Hematopoietic multipotent progenitor cell treated with erythropoietin and hydrocortisone succinate and interleukin-3 and kit ligand, for 17 days (in vitro differentiated cells): ENCODE measurements at places on chromosomes 6 and 20.

DNA sequence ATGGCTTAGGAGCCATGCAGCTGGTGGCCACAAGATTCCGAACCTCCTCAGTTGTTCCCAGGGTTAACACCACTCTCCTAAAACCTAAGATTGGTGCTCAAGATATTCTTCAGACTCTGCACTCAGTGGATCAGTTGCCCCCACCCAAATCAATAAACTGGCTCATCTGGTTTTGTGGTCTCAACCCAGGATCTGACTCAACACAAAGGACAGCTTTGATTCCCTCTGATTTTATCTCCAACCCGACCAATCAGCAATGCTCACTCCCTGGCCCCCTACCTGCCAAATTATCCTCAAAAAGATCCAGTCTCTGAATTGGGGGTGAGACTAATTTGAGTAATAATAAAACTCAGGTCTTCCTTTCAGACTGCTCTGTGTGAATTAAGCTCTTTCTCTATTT lies 137.5 kb downstream of the EYS start:
- DNase-seq, result no peak

DNA sequence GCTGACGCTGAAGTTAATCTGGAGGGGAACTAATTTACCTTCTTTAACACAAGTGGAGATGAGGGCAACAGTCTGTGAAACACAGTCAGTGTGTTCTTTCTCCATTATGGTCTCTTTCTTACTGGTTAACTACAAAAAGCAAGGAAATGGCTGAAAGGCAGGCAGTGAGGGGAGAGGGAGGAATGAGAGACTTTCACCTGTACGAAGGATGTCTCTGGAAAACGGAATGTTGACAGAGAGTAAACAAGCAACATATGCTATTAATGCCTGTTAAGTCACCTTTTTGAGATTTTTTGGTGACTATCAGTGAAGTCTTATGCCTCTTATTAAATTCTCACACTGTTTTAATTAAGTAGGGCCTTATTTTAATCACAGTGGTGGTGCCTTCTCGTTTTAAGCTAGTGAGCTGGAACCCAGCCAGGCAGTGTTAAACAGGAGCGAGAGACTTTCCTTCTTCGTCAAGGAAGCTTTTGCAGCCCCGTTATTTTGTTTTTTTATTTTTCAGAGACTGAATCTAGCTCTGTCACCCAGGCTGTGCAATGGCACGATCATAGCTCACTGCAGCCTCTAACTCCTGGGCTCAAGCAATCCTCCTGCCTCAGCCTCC lies 165.6 kb downstream of the ATXN1 start:
- no peak for DNase-seq

DNA sequence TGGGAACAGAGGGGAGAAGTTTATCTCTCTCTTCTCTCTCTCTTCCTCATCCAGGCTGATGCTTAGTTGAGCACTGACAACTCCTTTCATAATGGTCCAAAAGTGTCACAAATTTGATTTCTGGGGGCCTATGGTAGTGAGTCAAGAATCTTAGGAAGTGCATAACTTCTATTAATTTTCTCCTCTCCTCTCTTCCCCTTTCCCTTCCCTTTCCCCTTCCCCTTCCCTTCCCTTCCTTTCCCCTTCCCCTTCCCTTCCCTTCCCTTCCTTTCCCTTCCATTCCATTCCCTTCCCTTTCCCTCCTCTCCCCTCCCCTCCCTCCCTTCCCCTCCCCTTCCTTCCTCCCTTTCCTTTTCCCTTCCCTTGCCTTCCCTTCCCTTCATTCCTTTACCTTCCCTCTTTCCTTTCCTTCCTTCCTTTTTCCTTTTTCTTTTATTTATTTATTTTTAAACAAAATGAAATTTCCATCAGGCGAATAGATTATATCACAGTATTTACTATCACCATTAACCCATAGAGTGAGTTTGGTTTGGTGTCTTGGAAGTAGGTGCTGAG lies 56.9 kb upstream of the JAG1 start:
- DNase-seq, result no peak

DNA sequence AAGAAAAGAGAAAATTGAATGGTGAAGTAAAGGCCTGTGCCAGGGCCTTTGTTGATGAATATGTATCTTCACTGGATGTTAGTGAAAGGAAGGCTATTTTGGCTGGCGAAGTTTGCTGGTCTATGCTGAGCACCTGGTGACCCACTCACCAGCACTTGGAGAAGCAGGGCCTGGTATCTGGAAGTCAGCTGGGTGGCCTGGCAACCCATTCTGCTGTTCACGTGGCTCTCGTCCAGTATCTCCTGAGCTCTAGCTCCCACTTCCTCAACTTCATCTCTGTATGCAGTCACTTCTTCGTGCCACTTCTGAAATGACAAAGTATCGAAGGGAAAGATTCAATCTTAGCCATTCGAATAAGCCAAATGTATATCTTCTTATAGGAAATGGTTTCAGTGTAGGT lies 283.7 kb downstream of the SYNE1 start:
- no peak for DNase-seq

DNA sequence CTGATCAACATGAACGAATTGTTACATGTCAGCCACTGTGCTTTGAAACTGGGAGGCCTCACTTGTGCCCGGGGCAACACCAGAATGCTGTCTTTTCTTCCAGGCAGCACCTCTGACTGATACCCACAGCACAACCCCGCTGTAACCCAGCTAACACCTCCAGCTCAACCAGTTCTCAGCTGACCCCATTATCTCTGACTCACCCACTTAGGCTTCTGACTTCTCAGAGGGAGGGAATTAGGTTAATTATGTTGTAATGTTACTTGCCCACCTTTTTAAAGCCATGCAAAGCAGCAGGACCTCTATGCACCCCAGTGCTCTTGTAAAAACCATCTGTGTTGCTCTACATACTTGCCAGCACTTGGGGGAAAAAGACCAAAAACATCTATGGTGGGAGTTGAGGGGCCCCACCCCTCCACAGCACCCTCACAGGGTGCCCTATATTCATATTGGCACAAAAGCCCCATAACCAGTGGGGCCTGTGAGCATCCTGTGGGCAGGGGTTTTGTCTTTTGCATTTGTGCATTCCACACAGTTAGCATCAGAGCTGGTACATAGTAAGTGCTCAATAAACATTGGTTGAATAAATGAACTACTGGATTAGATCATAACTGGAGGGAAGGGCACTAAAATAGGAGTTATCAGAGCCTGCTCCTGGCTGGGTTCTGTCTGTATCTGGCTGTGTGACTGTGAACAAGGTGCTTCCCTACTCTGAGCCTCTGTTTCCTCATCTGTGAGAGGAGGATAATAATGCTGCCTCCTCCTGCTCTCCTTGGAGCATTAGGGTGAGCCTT lies 22.3 kb downstream of the BNIP5 start:
- DNase-seq, result no peak

GRCh38 chr6:116827561-116828240 lies 1.2 kb downstream of the GPRC6A start:
- DNase-seq, result no peak

DNA sequence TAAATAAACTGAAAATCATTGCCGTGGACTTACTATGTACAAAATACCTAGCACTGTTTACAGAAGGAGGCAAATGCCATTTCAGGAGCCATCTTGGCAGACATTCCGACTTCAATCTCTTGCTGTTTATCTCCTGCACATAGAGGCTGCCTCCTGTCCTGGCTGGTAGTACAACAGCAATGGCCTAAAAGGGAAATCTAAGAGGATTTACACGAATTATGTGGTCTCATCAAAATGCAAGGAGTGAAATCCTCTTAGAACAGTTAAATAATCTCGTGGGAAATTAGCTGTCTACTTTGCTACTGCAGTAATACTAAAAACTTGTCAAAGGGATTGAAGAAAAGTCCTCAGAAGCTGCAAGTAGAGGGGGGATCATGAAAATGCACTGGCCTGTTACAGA lies 82.2 kb upstream of the SLC2A12 start:
- DNase-seq, result no peak

GRCh38 chr6:33840048-33840926 lies 36.5 kb upstream of the MLN start:
- peak; percentile 76 for DNase-seq

GRCh38 chr6:46904117-46904516 lies 17.6 kb downstream of the ADGRF5 start:
- no peak for DNase-seq

DNA sequence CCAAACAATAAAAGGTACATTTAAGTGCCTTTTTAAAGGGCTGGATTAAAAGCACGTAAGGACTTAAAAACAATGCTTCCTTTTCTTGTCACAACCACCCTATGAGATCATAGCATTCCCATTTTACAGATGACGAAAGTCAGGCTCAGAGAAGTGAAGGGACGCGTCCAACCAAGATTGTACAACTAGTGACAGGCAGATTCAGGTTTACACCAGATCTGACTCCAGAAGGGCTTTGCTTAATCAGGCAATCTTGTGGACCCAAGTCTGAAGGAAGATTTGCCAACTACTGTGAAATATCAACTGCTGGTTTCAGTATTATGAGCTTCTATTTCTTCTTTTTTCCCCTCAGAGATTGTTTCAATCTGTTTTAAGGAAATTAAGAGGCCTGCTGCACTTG lies 877 bp downstream of the ENPP4 start:
- no peak for DNase-seq

GRCh38 chr6:88134575-88134974 lies 31.6 kb downstream of the CNR1 start:
- DNase-seq, result no peak

DNA sequence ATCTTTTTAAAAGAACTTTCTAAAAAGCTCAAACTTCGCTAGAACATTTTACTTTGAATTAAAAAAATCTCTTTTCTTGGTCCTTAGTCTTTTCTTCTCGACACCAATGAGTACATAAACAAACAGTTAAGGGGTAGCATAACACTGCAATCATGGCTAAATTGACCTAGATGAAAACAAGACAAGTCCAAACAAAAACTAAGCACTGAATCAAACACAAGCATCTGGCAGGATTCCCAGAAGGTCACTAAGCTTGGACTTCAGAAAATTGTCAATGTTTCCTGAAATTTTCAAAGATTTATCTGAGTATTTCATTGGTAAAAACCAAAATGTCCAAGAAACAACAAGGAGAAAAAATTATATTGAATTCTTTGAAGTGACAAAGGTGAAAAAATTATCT lies 5.0 kb downstream of the COL21A1 start:
- no peak for DNase-seq

DNA sequence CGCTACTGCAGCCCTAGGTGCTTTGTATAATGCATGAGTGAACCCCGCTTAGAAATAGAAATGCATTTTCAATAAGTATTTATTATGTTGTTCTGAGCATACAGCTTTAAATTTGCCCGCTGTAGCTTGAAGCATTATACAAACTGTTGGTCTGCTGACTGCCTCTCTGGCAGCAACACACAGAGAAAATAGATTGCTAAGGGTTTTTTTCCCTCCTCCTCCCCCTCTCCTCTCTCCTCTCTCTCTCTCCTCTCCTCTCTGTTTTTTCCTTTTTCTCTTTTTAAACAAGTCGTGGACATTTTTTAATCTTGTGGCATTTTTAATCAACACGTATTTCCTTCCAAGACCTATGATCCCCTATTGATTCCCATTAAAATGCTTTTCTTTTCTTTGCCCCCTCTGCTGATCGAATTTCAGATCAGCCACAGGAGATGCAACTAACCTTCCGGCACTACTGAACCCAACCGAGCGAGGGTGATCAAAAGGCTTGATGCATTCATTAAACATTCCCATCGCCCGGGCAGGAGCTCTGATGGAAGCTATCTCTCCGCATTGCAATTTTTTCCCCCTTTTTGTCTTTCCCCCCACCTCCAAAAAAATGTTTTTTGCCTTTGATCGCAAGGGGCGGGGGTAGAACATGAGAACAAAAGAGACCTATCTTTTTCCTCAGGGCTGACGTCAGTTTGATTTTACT lies 90.7 kb upstream of the ARID1B start:
- peak; percentile 46 for DNase-seq

- no peak for DNase-seq
Observed at GRCh38 chr20:63977739-63978276, 1.6 kb downstream of the SAMD10 start.

- no peak for DNase-seq
Observed at GRCh38 chr20:41366546-41367392, at the start of gene EMILIN3. EMILIN3 (minus strand) TSS chr20:41366818; CDS start chr20:41366634, 184 bp downstream.
